Activated effector memory CD4-positive, alpha-beta T cell treated with Interleukin-2 at 50 U/mL for 16 hours (primary cell): ENCODE measurements at places on chromosomes 4 and X.
A peak's percentile ranks its signal among the peaks of the same experiment; 100 is the strongest.

DNA sequence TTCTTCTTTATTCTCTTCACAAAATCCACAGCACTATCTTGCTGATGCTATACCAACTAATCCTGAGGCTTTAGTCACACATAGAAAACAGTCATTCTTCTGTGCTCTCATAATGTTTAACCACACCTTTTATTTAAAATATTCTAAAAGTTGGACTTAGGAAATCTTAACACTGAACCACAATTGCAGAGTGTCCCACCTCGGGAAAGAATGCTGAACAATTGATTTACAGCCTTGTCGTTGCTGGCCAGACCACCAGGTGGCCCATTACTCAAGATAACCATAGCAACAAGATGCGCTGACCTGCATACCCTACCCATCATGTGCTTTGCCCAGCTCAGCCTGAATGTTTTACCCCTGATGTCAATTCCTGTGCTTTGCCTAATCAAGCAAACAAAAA is 100.8 kb downstream of the ARSJ start:
- no peak for DNase-seq

DNA sequence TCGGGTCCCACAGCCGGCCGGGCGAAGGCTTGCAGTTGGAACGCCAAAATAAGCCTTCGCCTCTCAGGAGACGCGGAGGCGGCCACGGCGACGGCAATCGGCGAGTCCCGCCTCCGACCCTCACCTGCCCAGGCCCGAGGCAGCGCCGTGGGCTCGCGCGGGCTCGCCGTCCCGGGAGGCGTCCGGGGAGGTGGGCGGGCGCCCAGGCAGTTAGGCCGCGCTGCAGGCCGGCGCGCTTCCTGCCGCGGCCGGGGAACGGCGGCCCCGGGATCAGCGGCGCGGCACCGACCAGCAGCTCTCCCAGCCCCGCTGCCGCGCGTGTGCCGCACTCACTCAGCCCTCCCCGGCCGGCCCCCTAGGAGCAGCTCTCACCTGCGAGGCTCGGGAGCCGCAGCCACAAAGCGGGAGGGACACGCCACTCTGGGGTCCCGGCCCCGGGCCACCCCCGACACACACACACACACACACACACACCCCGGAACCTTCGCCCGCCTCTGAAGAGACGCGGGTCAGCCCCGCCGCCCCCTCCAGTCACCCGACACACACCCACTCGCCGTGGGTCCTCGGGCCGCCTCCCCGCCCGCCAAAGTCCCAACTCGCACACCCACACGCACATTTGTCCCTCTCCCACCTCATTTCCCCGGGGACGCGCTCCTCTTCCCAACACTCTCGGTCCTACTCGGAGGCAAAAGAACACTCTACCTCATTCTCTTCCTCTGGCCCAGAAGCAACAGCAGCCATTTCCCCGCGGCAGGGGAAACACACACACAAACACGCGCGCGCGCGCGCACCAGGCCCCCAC is at the start of gene CNOT6L:
Gene CNOT6L, minus strand, starts transcription at position 767 of the 802 bp plus-strand sequence. Its CDS starts 60 bp downstream, at position 707.
- DNase-seq, result peak; percentile 81

GRCh38 chr4:53532521-53532920 is 58.8 kb downstream of the LNX1 start:
- no peak for DNase-seq

DNA sequence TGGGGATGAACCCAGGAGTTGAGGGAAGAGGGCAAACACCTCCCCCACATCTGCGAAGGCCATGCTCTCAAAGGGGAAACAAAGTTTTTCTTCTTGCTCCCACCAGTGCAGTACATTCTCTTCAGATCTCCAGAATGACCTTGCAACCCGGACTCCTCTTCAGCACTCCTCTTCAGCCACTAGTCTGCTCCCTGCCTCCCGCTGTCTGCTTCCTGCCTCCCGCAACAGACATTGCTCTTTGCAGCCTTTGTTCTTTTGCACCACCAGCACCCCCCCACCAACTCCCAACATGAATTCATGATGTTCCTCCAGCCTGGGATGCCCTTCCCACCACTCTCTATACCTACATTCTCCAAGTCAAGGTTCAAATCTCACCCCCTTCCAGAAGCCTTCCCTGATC is 32.1 kb downstream of the UTP14A start:
- DNase-seq, result no peak

DNA sequence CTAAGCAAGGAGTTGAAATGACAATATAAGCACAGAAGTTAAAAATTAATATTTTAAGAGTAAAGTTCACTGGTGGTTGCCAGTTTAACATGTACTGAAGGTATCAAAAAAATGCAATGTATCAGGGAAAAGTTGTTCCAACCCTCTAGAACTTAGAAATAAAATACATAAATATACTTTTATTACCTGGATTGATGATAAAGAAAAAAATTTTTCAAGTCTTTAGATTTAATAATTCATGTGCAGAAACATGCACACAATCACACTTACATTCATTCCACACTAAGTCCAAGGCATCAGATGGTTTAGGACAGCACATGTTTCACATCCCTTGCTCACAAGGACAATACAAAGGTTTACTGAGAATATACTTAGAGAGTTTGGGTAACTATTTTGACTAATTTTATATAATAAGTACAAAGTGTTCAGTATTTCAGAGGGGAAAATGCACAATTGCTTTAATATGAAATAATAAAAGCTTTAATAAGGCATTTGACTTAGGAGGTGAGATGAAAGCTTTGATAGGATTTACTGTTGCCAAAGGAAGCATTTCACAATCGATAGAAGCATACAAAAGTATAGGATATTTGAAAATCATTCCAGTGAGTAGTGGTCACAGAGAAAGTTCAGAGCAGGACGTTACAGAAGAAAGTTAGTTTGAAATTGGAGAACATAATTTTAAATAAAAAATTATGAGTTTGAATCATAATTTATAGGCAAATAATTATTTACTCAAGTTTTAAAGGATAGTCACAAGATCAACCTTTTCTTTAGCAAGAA is 392 bp upstream of the UGT2A3 start:
- no peak for DNase-seq

DNA sequence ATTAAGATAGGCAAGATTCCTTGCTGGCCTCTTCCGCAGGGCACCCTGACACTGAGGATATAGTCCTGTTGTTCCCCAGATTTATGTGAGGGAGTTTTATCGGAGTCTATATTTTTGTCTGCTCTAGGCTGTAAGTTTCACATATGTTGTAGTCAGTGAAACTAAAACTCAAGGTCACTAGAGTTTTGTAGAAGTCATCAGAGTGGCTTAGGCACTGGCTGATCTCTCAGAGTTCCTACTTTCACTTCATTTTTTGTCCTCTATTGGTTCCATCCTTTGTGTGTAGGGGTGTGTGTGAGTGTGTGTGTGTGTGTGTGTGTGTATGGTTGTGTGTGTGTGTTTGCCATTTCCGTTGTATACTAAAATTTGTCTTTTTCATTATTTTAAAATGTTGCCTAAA is 577.5 kb downstream of the IQCM start:
- no peak for DNase-seq

DNA sequence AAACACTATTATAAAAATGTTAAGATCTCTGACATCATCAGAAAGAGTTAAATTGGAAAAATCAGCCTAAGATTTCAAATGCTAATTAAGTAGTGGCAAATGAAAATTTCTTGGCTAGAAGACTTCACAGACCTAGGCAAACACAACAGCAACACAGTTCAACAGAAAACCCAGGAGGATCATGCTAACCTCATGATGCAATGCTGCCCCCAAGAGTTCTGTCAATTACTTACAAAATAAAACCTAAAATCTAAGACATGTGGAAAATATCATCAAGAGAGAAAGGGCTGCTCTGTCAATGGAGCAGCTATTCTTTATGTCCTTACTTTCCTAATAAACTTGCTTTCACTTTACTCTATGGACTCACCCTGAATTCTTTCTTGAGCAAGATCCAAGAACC is 21.0 kb downstream of the S100G start:
- DNase-seq, result no peak

DNA sequence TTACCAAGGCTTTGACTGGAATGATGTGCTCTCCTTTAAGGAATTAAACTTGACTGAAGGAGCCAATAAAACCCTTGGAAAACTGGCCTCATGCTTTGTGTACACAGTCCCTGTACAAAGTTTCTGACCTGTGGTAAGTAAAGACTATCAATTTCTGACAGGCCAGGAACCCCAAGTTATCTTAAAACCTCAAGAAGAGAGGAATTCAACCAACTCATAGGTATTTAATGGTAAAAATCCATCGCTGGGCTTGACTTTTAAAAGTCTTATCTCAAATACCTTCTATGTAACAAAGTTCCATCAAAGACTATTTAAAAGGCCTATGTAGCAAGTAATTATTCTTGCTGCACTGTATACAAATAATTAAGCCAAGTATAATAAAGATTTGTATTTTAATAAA is 103.7 kb upstream of the TENT5D start:
- no peak for DNase-seq

DNA sequence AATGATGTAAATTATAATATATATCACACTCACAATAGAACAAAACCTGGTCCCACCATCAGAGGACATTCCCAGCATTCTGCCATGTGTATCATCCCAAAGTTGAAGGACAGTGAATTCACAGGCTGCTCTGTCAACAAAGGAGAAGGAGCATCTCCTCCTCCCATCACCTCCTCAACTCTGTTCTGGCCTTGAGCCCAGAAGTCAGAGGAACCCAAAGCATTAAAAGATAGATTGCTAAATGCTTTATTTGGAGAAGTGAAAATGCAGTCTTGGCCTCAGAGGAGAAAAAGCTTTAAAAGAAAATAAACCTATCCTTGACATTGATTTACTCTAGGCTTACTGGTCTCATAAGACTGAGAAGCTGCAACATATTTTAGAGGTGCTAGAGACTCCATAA is 268.8 kb upstream of the RASGEF1B start:
- DNase-seq, result no peak

- DNase-seq, result peak; percentile 48
Measured at GRCh38 chr4:15231265-15232091, 196.4 kb upstream of the C1QTNF7 start.

DNA sequence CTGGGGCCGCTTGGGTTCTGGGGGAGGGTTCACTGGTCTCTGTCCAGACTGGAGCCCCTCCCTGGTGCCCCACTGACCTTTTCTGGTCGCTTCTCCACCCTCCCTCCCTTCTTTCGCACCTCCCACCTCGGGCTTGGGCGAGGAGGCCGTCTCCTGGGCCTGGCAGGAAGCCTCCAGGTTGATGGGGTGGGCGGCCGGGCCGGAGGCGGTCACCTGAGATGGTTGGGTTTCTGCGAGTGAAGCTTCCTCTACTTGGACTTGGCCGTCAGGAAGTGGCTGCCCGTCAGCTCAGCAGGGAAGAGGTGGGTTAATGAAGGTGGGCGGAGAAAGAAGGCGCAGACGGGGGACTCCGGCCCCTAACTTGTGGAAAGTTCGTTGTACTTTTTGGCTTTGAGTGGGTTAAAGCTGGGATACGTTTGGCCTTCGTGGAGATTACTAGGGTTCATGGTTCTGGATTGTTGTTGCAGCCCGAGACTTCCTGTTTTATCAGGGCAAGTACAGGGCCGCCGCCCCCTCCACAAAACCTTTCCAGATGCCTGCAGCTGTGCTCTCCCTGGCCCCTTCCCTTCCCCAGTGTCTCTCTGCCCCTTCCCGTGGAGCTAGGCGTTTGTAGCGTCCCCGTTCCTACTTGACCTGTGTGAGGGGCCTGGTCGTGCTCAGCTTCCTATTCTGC is 1.2 kb downstream of the AKAP17A start:
- DNase-seq, result no peak

GRCh38 chr4:17688011-17688441 is 73.6 kb downstream of the MED28 start:
- no peak for DNase-seq

DNA sequence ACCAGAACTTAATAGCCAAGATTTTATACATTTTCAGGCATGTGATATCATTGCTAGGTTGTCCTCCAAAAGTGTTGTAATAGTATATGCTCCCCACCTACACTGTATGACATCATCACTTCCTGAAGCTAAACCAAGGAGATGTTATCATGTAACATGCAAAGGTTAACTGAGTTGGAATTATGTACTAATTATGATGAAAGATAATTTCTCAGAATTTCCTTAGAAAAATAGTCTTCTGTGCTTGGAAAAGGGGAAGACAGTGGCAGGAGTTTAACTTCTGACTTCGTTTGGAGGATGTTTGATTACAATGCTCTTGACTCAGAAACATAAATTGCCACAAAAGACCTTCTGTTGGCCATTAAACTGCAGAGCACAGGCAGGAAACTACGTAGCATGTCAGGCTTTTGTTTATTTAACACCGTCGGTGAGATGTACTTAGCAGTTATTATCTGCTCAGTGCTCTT is 83.6 kb upstream of the GUCY1A1 start:
- DNase-seq, result no peak

GRCh38 chrX:130025256-130025655 is 42.8 kb downstream of the BCORL1 start:
- DNase-seq, result no peak

DNA sequence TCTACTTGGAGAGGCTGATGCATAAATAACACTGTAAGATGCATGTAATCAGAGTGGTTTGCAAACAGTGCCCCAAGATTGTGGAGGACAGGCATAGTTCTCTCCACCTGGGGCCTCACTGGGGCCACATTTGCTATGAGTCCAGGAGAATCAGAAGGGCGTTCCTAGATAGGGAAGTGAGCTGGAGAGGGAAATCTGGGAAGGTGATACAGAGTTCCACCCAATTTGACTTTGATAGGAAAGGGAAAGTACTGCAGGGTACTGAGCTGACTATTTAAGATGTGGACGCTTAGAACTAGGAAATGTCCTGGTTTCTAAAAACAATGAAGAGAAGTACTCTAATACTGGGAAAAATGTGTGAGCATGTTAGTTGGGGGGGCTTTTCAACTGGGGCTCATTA is 33.9 kb downstream of the FAM9C start:
- DNase-seq, result no peak

- DNase-seq, result no peak
Measured at GRCh38 chrX:41616935-41617334, 71.8 kb upstream of the GPR34 start.

DNA sequence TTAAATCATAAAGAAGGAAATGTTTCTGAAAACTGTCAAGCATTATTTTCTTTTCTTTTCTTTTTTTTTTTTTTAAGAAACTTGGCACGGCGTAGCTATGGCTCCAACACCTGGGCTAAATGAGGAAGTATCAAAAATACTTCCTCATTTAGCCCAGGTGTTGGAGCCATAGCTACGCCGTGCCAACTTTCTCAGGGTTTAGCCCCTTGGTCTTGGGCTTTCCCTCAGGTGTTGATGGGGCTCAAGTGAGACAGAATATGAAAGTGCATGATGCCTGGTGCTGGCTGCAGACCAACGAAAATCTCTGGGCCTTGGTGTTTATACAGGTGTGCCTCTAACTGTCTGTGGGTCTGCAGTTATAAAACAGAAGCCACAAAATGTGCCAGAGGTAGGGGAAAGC is 132.7 kb downstream of the ARHGAP24 start:
- DNase-seq, result no peak

DNA sequence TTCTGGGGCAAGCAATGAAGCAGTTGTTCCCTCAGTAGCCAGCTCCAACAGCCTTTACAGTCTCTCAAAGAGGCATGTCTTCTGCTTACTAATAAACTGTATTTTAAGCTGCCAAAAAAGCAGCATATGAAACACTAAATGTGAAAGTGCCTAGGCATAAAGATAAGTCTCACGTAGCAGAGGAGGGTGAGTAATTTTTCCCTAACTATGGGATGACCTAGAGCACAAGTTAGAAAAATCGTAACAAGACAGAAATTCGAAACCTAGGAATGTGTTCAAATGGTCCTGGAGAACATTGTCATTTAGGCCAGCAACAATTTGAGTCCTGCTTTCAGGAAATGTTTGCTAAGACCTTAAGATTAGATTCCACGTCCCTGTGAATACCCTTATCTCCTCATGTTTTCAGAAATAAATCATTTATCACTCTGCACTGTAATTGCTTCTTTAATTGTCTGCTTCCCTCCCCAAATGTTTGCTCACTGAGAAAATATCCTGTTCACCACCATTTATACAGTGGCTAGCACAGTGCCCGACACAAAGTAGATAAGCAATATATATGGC is 222.2 kb downstream of the KCNIP4 start:
- no peak for DNase-seq

GRCh38 chrX:12412561-12412960 is 274.3 kb downstream of the FRMPD4 start:
- no peak for DNase-seq
